ENCODE measurements at places on chromosomes 2 and 18.

DNA sequence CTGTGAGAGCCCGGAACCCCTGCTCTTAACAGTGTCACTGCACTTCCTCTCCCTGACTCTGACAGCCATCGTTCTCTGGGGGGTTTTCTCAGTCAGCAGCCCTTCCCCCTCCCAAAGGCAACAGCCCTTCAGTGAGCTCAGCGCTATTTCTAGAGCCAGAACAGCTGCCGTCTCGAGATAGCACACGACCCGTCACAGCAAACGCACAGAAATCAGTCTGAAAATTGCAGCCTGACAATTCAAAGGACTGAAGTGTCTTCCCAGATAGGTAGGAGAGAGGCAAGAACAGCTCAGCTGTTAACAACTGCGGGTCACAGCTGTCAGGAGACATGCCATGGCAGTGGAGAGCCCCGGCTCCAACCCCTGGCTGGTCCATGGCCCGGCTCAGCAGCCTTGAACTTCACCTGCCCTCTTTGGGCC, 45.4 kb downstream of the ST8SIA5 start:
- DNase-seq: no peak

DNA sequence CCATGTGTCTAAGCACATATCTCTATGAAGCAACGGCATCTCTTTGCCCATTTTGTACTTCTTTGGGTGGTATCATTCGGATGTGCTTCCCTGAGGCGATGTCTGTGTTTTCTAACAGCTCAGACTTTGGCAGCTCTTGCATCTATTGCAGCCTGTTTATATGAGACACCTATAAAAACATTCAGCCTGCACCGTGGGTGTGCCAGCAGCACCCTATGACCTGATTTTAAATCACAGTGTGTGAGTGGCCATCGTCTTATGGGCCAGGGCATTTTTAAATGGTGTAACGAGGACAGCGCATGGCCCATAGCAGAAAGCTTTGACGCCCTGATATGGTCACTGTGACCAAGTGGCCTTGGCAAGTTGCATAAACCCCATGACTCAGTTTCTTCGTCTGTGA, 12.9 kb downstream of the NPAS2 start:
- no peak for DNase-seq

- DNase-seq: no peak
Measured at GRCh38 chr2:239908744-239909143, 116.4 kb downstream of the NDUFA10 start.

GRCh38 chr2:31563273-31563839, 17.4 kb downstream of the SRD5A2 start:
- DNase-seq: no peak

GRCh38 chr2:232436381-232437194, 19.4 kb upstream of the ALPI start:
- DNase-seq: no peak

DNA sequence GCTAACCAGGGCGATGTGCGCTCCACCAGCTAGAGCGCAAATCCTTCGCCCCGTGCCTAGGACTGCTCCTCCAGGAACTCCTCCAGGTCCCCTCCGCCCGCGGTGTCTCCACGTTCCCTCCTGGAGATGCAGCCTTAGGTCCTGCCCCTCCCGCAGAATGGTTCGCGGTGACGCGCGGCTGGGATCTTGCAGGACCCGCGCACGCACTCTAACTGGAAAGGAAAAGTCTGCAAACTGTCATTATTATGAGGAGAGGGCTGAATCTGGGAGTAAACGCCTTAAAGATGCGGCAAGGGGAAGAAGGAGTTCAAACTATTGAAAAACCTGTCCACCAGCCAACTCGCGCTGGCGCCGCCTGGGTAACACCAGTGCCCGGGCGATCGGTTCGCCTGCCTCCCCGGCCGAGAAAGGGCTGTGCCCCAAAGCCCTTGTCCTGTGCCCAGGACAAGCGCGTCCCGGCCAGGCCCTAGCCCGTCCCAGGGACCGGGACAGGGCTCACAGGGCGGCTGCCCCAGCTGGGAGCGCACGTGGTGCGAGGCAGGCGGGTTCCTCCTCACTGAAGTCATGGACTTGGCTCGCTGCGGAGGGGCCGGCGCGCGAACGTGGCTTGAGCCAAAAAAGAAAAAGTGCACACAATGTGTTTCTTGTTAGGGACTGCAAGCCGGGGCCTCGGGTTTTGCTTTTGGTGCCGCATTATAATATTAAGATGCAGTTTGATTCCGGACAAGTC, 5.5 kb upstream of the ID2 start:
- no peak for DNase-seq

DNA sequence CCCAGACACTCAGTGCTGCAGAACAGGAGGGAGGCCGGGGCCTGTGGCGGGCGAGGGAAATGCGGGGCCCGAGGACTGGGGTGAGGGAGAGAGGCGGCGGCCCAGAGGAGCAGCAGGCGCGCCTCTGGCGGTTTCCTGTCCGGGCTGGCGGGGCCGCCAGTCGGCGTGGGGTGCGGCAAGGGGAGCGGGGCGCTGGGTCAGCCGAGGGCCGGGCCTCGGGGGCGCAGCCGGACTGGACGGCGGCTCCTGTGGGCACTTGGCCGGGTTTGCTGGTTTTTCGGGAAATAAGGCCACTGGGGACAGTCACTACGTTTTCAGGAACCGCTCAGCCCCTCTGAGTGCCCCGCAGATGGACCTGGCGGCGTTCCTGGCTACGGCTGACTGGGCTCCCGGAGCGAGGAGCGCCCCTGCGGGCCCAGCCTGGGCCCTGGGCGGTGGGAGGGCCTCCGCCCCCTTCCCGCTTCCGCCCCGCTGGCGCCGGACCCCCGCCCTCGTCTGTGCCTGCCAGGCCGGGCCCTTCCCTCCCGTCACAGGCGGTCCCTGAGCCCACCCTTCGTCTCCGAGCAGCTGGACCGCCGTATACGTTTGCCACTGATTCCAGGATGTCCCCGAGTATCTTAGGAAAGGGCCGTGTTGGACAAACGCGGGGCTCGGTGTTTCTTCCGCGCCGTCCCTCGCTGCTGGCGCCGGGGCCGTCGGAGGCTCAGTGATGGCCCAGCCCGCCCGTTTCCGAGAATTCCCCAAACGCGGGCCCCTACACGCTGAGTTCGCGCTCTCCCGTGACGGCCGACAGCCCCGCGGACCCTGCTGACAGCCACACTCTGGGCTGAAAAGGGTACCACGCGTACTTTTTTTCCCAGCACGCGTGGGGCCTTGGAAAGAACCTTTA, 84.6 kb downstream of the FAM210A start:
- DNase-seq: no peak

DNA sequence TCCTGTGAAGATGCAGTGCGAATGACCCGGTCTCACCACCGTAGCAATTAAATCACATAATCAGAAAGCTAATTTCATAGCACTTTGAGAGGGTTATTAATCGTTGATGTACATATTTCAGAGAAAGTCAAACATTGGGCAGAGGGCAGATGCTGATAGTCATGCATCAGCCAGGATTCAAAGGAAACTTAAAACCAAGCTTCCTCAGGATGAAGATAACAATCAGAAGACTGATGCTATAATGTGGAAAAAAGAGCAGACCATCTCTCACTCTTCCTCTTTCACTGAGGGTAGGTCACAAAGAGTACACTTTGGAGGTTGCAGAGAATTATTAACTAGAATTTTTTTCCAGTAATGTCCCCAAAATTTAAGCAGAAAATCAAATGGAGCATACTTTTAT, 1027.7 kb upstream of the ZEB2 start:
- no peak for DNase-seq

DNA sequence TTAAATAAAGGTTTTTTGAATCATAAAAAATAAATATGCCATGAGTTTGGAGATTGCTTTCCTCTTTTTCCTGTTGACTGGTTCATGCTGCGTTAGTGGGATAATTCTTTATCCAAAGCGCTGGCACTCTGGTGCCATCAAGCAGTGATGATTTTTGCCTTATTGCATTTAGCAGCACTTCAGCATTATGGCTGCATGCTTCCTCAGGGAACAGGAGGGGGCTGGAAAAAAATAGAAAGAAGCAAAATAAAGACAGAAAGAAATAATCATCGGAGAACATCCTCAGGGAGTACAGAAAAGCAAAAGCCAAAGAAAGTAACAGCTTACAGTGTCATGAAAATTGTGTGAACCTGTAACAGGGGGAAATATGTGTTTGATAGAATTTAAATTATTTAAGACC, 1408.2 kb upstream of the PIK3C3 start:
- no peak for DNase-seq

GRCh38 chr2:96663829-96664228, 21.3 kb downstream of the FER1L5 start:
- no peak for DNase-seq

GRCh38 chr2:234078129-234078528, 27.6 kb downstream of the SPP2 start:
- no peak for DNase-seq

DNA sequence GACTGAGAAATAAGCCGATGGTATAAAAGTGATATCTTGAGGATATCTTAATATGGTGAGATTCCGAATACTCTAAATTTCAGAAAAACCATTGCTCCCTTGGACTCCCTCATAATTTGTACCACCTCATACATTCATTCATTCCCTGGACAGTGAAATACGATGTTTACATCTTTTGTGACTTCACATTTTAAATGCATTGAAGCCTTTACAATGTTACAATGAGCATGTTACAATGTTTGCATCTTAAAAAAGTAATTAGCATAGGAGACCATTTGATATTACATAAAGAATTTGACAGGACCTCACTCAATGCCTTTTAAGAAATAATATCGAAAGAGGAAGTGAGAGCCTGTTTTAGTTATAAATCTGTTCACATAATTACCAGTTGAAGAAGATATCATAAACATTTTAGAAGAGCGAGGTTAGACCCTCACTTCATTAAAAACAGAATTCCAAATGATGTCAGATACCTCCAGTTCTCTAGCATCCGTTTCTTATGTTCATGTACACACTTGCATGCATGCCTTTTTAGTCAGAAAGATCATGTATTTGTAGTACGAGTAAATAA, 372.0 kb downstream of the ARHGAP15 start:
- no peak for DNase-seq

DNA sequence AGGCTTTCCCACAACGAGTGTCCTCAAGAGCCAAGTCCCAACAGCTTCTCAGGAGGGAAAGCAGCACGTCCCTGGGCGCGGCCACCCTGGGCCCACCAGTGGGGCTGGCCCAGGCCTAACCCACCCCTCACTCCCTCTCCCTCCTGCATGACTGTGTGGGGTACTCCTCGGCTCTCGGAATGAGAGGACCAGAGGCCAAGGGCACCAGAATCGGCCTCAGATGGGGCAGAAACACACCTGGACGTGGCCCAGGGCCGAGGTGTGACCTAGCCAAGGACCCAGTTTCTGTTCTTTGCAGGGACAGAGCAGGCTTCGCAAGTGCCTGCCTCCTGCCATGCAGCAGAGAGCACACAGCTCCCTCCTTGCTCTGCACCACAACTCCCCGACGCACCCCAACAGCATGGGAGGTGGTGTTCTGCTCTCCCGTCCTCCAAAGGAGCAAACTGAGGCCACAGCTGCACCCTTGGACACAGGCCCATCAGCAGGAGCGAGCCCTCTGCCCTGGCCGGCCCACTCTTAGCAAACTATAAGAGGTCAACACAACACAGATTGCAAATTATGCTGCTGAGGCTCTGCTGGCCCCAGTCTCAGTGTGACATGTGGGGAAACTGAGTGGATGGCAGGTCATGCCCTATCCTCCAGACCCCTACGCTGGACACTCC, 19.7 kb downstream of the HS6ST1 start:
- DNase-seq: no peak

GRCh38 chr18:62925031-62925688, 209.8 kb downstream of the PHLPP1 start:
- no peak for DNase-seq

DNA sequence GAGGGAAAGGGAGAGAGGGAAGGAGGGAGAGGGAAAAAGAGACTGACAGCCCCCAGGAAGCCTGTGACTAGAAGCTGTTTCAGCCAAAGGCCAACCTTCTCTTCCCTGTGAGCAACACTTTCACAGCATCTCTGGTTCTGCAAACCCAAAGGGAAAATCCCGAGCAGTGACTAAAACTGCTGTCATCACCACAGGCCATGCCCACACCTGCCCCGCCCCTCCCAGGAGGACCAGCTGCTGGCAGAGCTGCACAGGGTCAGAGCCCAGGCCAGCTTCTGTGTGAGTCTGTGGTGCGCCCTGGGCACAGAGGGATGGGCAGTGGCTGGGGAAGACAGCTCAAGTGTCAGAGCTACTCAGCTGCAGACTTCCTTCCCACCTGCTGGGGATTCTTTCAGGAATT, 64.9 kb upstream of the OTOS start:
- DNase-seq: no peak

GRCh38 chr2:57698935-57699449, 347.6 kb upstream of the VRK2 start:
- no peak for DNase-seq

- no peak for DNase-seq
Measured at GRCh38 chr18:59686260-59686659, 11.0 kb downstream of the CCBE1 start.

DNA sequence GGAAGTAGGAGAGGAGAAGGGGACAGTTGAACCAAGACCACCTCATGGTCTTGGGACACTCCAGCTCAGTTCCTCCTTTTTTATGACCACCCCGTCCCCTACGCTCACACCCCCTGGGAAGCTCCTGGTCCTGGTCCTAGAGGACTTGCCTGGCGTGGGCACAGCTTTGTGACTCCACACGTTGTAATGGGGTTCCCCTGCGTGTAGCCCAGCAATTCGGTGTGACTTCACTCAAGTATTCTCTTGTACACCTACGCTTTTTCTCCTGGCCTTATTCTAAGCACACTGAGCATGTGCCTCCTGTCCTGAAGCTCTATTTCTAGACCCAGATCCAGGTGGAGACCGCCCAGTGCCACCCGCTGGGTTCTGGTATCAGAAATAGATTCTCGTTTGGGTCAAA, 36.1 kb upstream of the B3GNT7 start:
- no peak for DNase-seq
